ENCODE measurements at places on chromosomes 3 and 15. TPM values are rescaled to one million over a fixed set of nuclear protein-coding genes. Genes with fewer than 3 reads are reported as not detected.

DNA sequence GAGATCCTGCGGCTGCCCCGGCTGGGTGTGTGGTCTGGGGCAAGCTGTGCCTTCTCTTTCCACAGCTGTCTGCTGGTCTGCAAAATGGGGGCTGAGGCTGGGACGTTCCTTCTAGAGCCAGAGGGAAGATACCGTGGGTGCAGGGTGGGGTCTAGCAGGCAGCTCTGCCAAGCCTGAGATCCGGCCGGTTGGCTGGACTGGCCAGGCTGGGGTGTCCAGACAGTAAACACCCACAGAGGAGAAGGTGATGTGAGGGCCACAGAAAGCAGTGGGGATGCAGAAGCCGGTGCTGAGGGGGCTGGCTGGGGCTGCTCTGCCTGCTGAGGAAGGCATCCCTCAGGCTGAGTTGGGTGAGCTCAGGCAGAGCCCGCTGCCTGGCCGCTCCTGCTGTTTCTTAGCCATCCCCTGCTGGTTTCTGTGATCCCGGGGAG, 46.1 kb downstream of the FBLN2 start:
- no peaks in the 10 kb centered on the region for H3K4me1 ChIP-seq
- H3K36me3 ChIP-seq: no peaks in the 10 kb centered on the region
- no peak for DNase-seq
- no peak overlapping the region for H3K4me3 ChIP-seq
- no peak overlapping the region for H3K27ac ChIP-seq
- H3K27me3 ChIP-seq: no peaks in the 10 kb centered on the region

DNA sequence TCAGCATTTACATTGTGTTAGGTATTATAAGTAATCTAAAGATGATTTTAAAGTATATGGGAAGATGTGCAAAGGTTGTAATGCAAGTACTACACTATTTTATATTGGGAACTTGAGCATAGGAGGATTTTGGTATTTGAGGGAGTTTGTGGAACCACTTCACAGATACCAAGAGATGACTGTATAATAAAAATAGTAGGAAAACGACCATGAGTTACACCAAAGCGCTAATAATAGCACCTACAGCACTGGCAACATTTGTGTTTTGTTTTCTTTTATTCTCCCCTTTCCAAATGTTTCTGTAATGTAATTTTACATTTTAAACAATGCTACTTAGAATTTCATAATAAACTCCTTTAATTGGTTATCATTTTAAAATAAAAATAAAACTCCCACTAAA, 10.5 kb downstream of the CNBP start:
- no peaks in the 10 kb centered on the region for H3K4me1 ChIP-seq
- H3K27me3 ChIP-seq: no peaks in the 10 kb centered on the region

- H3K27ac ChIP-seq: no peak overlapping the region
- no peak overlapping the region for H3K4me3 ChIP-seq
- H3K4me1 ChIP-seq: no peaks in the 10 kb centered on the region
- no peaks in the 10 kb centered on the region for H3K36me3 ChIP-seq
- DNase-seq: no peak
- peaks cover 26% of the 10 kb centered on the region for H3K27me3 ChIP-seq
Measured at GRCh38 chr3:53842436-53843194, 3.6 kb downstream of the CHDH start.

DNA sequence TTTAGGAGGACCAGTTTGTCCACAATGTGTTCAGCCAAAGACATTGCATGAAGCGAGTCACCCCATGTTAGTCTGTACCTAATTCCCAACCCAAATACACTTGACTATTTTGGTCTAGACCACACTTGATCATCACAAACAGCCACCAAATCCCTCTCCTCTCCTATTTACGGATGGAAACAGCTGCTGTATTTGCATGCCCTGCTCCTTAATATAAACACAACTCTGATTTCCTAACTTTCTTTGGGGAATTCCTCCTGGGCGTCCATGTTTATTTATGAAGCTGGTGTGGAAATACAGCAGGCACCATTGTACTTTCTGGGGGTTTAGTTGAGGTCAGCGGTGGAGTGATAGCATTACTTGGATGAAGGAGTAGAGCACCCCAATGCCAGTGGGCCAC, 235.2 kb downstream of the TLE3 start:
- no peak overlapping the region for H3K27ac ChIP-seq
- peak; percentile 57 for DNase-seq
- no peaks in the 10 kb centered on the region for H3K36me3 ChIP-seq
- no peak overlapping the region for H3K4me3 ChIP-seq

DNA sequence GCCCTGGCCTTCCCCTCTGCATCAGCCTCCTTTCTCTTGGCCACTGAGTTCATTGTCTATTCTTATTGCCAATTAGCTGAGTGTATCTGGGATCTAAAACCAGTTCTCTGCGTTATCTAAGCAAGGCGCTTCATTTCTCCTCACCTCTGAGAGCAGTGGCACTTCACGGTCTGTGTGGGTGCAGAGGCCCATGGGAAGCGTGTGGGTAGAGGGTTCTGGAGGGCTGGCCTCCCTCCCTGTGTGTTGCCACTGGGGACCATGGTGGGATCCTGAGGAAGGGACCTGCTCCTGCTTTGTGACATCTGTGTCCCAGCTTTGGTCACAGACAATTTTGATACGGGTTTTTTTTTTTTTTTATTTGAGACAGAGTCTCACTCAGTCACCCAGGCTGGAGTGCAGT, 32.7 kb downstream of the EDEM1 start:
- H3K27ac ChIP-seq: no peak overlapping the region
- no peak overlapping the region for H3K4me3 ChIP-seq
- peaks cover 2% of the 10 kb centered on the region for H3K4me1 ChIP-seq
- H3K27me3 ChIP-seq: no peaks in the 10 kb centered on the region
- no peak for DNase-seq

DNA sequence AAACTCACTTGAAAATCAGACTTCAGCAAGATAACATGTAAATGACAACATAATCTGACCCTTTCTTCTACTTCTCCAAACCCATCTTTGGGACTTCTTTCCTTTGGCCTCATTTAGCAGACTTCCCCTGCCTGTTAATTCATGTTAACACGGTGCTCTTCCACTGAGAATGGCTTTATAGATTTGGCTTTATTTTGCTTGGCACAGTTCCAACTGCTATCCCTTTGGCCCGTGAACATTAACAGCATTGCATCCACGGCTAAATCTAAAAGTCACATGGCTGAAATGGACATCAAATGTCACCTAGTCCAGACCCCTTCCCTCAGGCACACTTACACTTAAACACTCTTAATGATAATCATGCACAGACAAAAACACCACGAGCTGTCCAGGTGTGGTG, 3.8 kb downstream of the ZMAT3 start:
- no peak overlapping the region for H3K4me3 ChIP-seq
- H3K4me1 ChIP-seq: peaks cover 3% of the 10 kb centered on the region
- no peak overlapping the region for H3K27ac ChIP-seq
- peaks cover 1% of the 10 kb centered on the region for H3K36me3 ChIP-seq
- peak; percentile 9 for DNase-seq
- H3K27me3 ChIP-seq: no peaks in the 10 kb centered on the region

GRCh38 chr3:60594025-60594424, 657.2 kb downstream of the FHIT start:
- H3K27me3 ChIP-seq: no peaks in the 10 kb centered on the region
- no peak overlapping the region for H3K4me3 ChIP-seq
- no peak overlapping the region for H3K27ac ChIP-seq
- H3K36me3 ChIP-seq: no peaks in the 10 kb centered on the region

DNA sequence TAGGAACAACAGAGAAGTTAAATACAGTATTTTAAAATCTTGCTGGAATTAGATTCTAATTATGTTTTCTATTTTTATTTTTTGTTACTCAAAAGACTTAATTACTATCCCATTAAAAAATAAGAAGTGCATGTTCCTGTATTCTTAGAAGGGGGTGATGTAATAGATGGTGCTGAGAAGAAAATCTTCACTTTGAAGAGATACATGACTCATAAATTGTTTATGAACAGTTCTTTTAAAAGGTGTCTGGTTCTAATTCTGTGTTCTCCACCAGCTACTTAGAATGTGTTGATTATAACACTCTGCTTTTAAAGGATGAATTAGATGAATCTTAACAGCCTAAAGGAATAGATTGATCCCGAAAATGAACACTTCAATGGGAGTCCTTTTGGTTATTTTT, 8.2 kb downstream of the RCN2 start:
- no peaks in the 10 kb centered on the region for H3K36me3 ChIP-seq
- H3K27me3 ChIP-seq: no peaks in the 10 kb centered on the region
- no peaks in the 10 kb centered on the region for H3K4me1 ChIP-seq

- H3K27me3 ChIP-seq: no peaks in the 10 kb centered on the region
- no peak overlapping the region for H3K4me3 ChIP-seq
- H3K36me3 ChIP-seq: no peaks in the 10 kb centered on the region
- no peaks in the 10 kb centered on the region for H3K4me1 ChIP-seq
- no peak for DNase-seq
- H3K27ac ChIP-seq: no peak overlapping the region
Measured at GRCh38 chr3:180017846-180018245, 18.9 kb downstream of the PEX5L start.

DNA sequence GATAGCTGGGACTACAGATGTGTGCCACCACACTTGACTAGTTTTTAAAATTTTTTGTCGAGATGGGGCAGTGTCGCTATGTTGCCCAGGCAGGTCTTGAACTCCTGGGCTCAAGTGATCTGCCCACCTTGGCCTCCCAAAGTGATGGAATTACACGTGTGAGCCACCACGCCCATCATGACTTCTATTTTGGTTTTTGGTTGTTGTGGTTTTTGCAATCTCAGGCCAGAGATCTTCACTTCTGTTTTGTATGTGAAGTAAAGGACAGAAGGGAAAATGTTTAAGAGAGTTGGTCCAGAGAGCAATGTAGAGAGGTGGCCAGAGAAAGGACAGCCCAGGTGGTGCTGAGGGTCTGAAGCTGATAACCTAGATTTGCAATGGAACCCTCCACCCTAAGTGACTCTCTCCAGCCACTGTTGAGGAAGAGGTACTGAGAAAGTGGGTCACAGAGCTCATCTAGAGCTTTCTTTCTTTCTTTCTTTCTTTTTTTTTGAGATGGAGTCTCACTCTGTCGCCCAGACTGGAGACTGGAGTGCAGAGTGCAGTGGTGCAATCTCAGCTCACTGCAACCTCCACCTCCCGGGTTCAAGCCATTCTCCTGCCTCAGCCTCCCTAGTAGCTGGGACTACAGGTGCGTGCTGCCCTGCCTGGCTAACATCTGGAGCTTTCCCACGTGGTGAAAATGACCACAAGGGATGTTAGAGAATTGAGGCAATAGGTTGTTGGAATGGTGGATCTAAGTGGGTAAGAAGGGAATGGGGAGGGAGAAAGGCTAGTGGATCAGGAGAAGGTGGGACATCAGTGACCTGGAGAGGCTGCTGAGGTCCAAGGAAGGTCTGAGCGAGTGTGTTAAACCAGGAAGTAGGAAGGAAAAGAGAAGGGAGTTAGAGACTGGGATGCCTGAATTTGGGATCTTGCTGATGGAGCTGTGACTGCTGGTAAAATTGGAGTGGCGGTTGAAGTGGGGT, 22.4 kb upstream of the SEMA4B start:
- peaks cover 4% of the 10 kb centered on the region for H3K27me3 ChIP-seq
- H3K36me3 ChIP-seq: no peaks in the 10 kb centered on the region
- no peak overlapping the region for H3K4me3 ChIP-seq
- no peak overlapping the region for H3K27ac ChIP-seq

- H3K27me3 ChIP-seq: no peaks in the 10 kb centered on the region
- DNase-seq: no peak
- no peak overlapping the region for H3K4me3 ChIP-seq
- H3K27ac ChIP-seq: no peak overlapping the region
- no peaks in the 10 kb centered on the region for H3K36me3 ChIP-seq
- no peaks in the 10 kb centered on the region for H3K4me1 ChIP-seq
Measured at GRCh38 chr3:23824699-23825444, 19.1 kb downstream of the UBE2E1 start.

GRCh38 chr3:115110830-115111229, 36.3 kb downstream of the ZBTB20 start:
- H3K4me3 ChIP-seq: no peak overlapping the region
- peaks cover 4% of the 10 kb centered on the region for H3K4me1 ChIP-seq
- H3K27me3 ChIP-seq: no peaks in the 10 kb centered on the region
- DNase-seq: no peak
- no peak overlapping the region for H3K27ac ChIP-seq

DNA sequence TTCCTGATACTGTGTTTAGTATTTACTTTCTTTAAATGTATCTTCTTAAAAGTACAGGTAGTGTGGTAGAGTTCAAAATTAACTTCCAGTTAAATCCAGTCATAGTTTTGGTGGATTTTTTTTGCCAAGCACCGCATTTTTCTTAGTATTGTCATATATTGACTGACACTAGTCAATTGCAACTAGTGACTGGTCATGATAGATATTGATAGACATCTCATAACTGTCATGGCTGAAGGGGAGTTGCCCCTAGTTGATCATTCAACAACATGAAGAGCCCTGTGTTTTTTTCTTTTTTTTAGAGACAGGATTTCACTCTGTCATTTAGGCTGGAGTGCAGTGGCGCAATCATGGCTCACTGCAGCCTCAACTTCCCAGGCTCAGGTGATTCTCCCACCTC, 22.1 kb downstream of the RAB8B start:
- H3K27ac ChIP-seq: peak overlapping the region; percentile 79
- no peaks in the 10 kb centered on the region for H3K27me3 ChIP-seq
- no peak for DNase-seq
- H3K4me3 ChIP-seq: no peak overlapping the region

DNA sequence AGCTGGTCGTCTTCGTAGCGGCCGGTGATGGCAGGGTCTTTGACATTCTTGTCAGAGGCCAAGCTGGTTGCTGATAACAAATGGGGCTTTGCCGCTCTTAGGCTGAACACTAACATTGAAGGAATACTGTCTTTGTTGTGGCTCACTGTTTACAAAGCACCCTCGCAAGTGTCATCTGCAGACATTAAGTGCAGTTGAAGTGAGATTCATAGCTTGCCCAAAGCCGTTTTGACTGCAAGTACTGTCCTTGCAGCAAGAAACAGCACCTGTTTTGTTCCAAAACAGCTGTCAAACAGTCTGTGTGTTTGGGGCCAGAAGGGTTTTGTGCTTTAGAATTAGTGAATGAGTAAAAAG, 568 bp downstream of the SENP2 start:
- no peak for DNase-seq
- H3K4me1 ChIP-seq: peaks cover 3% of the 10 kb centered on the region
- H3K27me3 ChIP-seq: no peaks in the 10 kb centered on the region
- peak overlapping the region; percentile 96 for H3K4me3 ChIP-seq
- H3K36me3 ChIP-seq: no peaks in the 10 kb centered on the region

- no peak for DNase-seq
- no peaks in the 10 kb centered on the region for H3K27me3 ChIP-seq
- no peaks in the 10 kb centered on the region for H3K36me3 ChIP-seq
- no peaks in the 10 kb centered on the region for H3K4me1 ChIP-seq
Measured at GRCh38 chr3:152244517-152244888, 24.2 kb upstream of the MBNL1 start.

- DNase-seq: no peak
- H3K36me3 ChIP-seq: no peaks in the 10 kb centered on the region
- H3K4me3 ChIP-seq: no peak overlapping the region
- H3K4me1 ChIP-seq: no peaks in the 10 kb centered on the region
- no peak overlapping the region for H3K27ac ChIP-seq
Measured at GRCh38 chr3:100978011-100978659, 15.1 kb downstream of the ABI3BP start.

The STARD5 gene
- 14.9 TPM for total RNA-seq

The HIGD2B gene
- 0.26 TPM for total RNA-seq

The CCDC39 gene
- total RNA-seq: under 0.01 TPM

The NPAP1 gene
- total RNA-seq: not detected

The IQCF5 gene
- not detected for total RNA-seq

The RTP3 gene
- not detected for total RNA-seq

The FAM107A gene
- total RNA-seq: under 0.01 TPM

The GOLGA8O gene
- 0.99 TPM for total RNA-seq

The GABRB3 gene
- total RNA-seq: 1.5 TPM
